WTC11 (cell line): ENCODE measurements at places on chromosomes 6 and 20.
A peak's percentile ranks its signal among the peaks of the same experiment; 100 is the strongest.

- no peaks in the 10 kb centered on the region for H3K36me3 ChIP-seq
- H3K27ac ChIP-seq = no peak overlapping the region
- no peaks in the 10 kb centered on the region for H3K27me3 ChIP-seq
- no peak overlapping the region for H3K4me3 ChIP-seq
Measured at GRCh38 chr20:14959506-14960475, 622.4 kb upstream of the FLRT3 start.

DNA sequence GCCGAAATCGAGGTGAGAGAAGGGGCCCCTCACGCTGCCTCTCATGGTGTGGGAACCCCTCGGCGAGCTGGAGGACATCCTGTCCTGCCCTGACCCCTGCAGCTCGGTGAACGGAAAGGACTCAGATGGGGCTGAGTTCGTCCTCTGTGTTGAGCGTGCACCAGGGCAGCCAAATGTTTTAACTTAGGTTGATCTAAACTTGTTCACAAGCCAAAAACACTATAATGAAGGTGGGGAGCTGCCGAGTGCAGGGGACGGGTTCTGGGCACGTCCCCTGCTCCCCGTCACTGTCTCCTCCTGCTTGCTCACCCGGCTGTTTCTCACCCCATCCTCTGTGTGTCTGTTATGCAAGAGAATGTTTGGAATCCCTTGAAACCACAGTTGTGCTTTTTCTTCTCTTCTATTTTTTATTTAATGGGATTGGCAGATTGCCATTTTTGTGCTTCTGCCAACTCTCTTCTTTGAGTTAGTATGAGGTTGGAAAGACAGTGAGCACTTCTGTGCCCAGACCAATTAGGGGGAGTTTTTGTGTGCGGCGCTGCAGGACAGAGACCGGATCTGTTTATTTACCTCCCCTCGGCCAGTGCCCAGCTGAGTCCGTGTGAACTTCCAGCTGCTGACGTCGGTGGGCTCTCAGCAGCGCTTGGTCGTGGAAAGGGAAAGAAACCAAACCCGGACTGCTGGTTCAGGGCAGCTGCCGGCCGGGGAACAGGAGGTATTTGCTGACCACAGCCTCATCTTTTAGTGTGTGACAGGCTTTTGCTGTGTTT, 158.1 kb downstream of the DTNBP1 start:
- no peaks in the 10 kb centered on the region for H3K27me3 ChIP-seq
- no peak for DNase-seq
- H3K4me3 ChIP-seq = no peak overlapping the region
- H3K27ac ChIP-seq = peak overlapping the region; percentile 94
- H3K36me3 ChIP-seq = peaks cover 95% of the 10 kb centered on the region
- peaks cover 64% of the 10 kb centered on the region for H3K4me1 ChIP-seq

DNA sequence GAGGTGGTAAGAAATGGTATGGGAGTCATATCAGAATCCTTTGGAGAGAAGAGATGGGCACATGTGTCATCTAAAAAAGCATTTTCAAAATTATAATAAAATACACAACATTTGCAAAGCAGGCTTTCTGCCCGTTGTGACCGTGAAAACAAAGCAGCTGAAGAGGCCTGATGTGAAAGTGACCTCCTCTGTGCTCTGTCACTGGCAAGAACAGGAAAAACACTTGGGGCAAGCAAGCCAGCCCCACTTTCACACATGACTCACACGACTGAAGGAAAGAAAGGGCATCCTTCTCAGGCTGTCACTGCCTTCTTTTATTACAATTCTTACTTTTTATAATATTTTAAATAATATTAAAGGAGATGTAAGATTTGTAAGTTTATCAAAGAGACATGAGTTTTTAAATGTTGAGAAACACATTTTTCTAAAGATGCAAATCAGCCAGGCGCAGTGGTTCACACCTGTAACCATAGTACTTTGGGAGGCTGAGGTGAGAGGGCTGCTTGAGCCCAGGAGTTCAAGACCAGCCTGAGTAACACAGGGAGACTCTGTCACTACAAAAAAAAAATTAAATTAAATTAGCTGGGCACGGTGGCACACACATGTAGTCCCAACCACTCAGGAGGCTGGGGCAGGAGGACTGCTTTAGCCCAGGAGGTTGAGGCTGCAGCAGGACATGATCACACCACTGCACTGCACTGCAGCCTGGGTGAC, 143.7 kb downstream of the BTBD9 start:
- no peak overlapping the region for H3K4me3 ChIP-seq
- no peaks in the 10 kb centered on the region for H3K27me3 ChIP-seq

DNA sequence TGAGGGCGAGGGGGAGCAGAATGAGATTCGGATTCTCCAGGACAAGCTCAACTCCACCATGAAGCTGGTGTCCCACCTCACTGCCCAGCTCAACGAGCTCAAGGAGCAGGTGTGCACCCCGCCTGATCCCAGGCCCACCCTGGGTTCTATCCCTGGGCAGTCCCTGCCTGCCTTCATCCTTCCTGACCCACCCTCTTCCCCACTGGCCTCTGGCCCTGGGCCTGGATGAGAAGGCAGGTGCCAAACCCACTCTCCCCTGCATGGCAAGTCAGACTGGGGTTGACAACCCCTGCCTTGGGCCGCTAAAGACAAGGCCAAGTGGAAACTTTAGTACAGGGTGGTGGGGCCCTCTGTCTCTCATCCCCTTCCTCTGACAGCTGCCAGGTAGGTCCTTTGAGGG, 16.5 kb downstream of the UQCC2 start:
- no peak overlapping the region for H3K4me3 ChIP-seq
- H3K4me1 ChIP-seq = peaks cover 15% of the 10 kb centered on the region
- no peak overlapping the region for H3K27ac ChIP-seq
- peaks cover 55% of the 10 kb centered on the region for H3K36me3 ChIP-seq

GRCh38 chr6:64301307-64302236, 666.0 kb downstream of the PHF3 start:
- H3K27ac ChIP-seq = no peak overlapping the region
- H3K36me3 ChIP-seq = peaks cover 43% of the 10 kb centered on the region
- no peak overlapping the region for H3K4me3 ChIP-seq
- 0 out of 2 replicates have a peak, but pooled peaks cover 3% of the 10 kb centered on the region for H3K4me1 ChIP-seq
